Activated T-helper 1 cell treated with Interleukin-2 at 50 U/mL for 16 hours (primary cell): ENCODE measurements at places on chromosomes 3 and 15.

GRCh38 chr3:2420919-2421318, 322.3 kb downstream of the CNTN4 start:
- no peak for DNase-seq

GRCh38 chr3:191262650-191263049, 63.6 kb downstream of the OSTN start:
- no peak for DNase-seq

GRCh38 chr3:44079916-44080315, 161.8 kb upstream of the TOPAZ1 start:
- no peak for DNase-seq

DNA sequence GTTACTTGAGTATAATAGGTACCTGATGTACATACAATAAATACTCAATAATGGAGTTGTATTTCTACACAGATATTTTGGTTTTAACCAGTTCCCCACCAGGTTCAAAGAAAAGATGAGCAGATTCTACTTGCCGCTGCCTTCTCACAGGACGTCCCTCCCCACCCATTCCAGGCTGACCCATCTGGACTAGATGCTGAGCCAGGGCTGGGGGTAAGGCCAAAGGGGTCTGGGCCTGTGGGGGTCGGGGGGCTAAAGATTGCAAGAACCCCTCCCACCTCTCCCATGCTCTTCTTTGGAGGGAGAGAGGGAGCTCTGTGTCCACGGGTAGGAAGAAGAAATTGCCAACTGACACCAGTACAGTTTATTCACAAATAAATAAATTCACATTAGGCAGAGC, 1.5 kb downstream of the MESP1 start:
- DNase-seq, result no peak

GRCh38 chr3:124770336-124771082, 40.3 kb downstream of the UMPS start:
- no peak for DNase-seq

DNA sequence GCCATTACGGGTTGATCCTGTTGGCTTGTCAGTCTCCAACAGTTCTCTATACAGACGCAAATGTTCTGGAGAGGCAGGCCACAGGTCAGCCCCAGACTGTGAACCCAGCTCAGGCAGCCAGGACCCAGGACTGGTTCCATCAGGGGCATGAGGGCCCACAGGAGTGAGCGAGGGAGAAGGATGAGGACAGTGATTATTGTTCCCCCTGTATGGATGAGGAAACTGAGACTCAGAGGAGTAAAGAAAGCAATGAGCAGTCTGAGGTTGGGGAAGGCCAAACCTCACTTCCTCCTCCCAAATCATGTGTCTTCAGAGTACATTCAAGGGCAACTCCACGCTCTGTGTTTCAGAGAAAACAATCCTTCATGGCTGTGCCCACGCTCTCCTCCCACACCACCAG, 121.9 kb downstream of the RPLP1 start:
- no peak for DNase-seq

DNA sequence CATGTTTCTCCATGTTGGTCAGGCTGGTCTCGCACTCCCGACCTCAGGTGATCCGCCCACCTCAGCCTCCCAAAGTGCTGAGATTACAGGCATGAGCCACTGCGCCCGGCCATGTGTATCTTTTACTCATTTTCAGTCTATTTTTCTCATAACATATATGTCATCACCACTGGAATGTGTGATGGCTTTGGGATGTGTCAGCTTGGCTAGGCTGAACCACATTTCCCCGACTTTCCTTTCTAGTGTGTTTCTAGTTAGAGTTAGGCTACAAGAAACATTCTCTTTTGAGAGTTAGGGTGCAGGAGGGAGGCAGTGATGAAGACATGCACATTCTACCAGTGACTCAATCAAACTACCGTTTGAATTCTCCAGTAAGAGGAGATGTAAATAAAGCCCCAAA, 444.9 kb upstream of the THBS1 start:
- no peak for DNase-seq

DNA sequence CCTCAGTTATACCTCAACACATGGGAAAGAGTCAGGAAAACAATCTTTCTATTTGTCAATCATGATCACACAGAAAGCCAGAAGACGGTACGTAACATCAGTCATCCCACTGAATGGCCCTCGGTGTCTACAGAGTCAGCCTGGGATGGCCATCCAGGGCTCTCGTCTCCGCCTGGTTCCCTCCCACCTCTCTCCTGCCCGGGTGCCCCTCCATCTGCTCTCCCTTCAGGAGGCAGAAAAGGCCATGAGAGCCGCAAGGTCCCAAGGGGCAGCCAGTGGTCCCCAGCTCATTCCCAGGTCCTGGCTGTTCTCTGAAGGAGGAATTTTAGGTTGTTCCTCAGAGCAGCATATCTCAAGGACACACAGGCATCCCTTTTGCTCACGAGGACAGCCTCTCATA, 4.4 kb upstream of the LRRC15 start:
- no peak for DNase-seq

- DNase-seq, result no peak
Observed at GRCh38 chr15:100275641-100276040, 66.1 kb downstream of the ADAMTS17 start.

- no peak for DNase-seq
Observed at GRCh38 chr3:36455406-36455805, 75.1 kb downstream of the STAC start.

GRCh38 chr3:34863485-34863884, 775.8 kb upstream of the ARPP21 start:
- no peak for DNase-seq

DNA sequence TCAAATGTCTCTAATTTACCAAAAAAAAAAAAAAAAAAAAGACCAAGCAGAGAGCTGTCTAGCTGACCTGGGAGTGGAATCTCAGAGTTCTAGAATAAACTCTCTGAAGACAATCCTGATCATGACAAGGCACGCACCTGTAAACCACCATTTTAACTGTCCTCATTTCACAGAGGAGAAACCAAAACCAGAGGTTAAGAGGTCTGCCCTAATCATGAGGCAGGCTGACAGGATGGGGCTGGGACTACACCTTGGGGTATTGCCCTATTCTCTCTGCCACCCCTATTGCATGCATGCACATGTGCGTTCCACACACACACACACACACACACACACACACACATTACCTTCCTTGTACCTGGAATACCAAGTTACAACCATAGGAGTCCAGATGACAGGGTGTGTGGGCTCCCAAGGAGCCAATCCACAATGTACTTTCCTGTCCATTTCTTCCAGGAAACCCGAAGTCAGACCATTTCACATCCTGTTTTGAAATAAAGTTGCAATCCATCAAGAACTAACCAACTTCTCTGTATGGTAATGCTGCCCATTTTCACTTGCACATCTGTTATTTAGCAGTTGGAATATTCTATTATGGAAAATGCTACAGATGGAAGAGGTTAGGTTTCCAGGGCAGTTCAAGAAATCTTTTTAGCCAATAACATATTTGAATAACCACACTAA, 34.6 kb downstream of the HSPBAP1 start:
- no peak for DNase-seq

DNA sequence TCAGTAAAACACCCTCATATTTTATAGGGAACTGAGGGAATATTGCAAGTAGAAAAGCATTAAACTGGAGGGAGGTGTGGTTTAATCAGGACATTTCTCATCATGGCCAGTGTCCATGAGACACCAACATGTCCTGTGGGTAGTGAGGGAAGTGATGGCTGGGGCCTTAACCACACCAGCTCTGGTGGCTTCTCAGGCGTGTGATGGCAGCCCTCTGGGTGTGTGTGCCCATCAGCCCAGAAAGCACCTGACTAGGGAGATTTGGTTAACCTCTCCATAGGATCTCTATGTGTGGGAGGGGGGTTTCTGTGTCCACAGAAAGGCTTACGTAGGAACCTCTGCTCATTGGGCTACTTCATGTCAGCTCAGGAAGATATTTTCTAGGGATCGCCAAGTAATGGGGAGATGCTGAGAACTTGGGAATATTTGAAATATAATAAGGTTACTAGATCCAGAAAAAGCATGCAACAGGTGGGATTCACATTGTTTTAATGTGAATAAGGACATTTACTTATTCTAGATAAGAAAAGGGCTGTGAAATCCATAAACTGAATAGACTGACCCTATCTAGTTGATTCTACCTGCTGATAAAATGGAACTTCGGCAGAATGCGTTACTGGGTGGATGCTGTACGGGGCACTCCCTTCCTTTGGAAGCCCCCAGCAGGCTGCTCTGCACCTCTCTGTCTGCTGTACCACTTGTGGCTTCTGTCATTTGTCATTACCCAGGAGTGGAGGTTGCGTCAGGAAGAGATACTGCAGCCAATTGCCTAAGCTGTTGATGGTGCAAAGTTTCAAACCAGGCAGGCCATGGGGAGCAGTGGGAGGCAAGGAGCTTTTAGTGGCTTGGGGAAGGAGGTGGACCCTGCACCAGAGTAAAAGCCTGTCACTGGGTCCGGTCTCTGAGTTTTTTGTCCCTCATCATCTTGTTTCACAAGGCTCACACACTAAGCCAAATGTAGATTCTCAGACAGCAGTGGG, 21.5 kb downstream of the PDHB start:
- no peak for DNase-seq

DNA sequence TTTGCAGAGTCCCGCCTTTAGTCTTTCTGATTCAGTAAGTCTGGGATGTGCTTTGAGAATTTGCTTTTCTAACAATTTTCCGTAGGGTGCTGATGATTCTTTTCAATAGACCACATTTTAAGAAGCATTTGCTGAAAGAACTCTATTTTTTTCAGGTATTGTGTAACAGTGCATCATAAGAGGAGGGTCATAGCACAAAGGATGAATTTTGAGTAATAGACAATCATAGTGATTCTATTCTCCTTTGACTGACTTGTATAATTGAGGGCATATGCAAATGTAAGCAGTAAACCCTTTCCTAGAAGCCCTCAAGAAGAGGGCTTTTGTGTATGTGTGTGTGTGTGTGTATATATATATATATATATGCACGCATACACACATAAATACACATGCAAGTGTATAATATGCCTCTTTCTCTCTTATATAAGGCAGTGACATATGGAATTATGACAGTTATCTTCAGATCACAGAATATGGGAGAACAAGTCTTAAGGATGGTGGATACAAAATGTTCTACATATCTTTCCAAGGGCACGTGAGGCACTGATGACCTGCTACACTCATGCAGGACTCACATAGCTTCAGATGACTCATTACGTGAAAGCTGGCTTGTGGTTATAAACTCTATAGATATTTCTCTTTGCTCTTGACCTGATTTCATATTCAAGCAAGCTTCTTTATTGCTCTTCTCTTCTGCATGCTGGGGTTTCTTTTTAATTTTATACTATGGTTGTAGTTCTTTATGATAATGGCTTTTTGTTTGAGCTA, 6.5 kb upstream of the PLSCR1 start:
- no peak for DNase-seq

DNA sequence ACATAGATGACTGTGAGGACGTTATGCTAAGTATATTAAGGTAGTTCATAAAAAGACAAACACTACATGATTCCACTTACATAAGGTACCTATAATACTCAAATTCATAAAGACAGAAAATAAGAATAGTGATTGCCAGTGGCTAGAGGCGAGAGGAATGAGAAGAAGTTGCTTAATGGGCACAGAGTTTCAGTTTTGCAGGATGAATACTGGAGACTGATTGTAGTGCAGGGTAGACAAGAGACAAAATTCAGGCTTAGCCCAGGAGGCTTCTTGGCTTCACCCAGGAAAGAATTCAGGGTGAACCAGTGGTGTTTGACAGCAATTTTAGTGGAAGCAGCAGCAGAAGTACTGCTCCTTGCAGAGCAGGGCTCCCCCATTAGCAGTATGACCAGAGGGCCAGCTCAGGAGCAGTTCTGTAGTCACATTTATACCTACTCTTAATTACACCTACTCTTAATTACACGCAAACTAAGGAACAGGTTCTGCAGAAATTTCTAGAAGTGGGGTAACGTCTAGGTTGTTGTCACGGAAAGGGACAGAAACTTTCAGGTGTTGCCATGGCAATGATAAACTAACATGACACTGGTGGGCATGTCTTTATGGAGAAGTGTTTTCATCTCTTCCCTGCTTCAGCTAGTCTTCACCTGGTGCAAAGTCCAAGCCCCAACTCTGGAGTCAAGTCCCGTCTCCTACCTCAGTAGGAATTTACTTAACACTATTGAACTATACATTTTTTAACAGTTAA, 55.2 kb downstream of the TBL1XR1 start:
- DNase-seq, result no peak

DNA sequence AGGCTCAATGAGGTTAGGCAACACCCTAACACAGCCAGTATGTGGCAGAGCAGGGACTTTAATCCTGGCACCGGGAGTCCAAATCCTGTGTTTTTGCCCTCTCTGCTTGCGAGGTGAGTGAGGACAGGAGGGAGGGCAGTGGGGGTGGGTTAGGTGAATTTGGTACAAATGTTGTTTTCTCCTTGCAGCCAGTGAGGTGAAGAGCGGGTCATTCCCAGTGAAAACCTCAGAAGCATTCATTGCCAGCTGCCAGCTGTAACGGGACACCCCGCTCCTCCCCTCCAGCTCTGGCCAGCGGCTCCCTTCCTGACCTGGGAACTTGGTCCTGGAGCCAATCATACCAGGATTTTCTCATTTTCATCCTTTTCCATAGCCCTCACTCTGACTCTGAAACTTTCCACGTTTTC, 45.7 kb upstream of the RAB6B start:
- DNase-seq, result no peak

- no peak for DNase-seq
Observed at GRCh38 chr15:99878835-99879234, 145.6 kb upstream of the LYSMD4 start.

- DNase-seq, result no peak
Observed at GRCh38 chr3:139541532-139542288, 2.2 kb upstream of the RBP1 start.

DNA sequence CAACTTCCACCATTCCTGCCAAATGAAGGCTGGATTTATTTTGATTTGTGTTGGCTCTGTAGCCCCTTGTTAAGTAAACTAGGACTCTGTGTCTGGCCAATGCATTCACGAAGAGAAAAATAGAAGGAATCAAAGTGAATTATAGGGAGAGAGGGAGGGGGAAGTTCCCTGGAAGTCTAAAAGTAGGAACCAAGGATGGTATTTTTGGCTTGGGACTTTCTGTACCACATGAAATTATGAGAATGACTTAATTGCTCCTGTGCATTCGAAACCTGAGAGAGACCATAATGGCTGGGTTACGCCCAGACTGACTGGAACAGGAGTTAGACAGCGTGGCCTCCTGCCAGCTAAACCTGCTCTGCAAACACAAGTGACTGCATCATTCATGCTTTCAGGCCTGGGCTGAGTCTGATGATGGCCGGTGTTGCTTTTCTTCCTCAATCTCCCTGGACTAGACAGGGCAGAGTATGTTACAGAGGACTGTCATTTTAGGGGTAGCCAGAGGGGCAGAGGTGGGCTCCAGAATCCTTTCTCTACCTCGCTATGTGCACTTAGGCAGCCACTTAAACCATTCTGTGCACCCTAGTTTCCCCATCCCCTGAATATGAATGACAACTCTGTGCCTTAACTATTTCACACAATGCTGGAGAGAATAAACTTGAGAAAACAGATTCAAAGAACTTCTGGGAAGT, 58.9 kb downstream of the MYO1E start:
- DNase-seq, result no peak

DNA sequence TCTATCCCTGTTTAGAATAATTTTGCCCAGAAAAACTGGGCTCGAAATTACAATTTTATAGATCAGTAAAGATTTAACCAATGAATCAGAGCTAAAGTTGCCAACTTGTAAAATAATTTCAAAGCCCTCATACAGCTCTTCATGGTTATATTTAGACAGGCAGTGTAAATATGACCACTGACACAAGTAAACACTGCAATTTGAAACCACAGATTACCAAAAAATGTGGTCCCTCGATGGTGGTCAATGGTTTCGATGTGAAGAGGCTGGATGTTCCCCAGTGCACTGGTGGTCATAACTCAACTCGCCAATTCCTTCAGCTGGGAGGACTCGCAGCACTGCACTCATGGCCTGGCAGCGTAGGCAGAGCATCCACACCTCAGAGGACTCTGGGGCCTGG, 28.6 kb downstream of the LRTM1 start:
- no peak for DNase-seq
